Fibroblast of the aortic adventitia (primary cell): ENCODE measurements at places on chromosomes 12 and 14. TPM values are rescaled to one million over a fixed set of nuclear protein-coding genes. Genes with fewer than 3 reads are reported as not detected.

The PLA2G1B gene
- total RNA-seq: not detected in 2 replicates

The KCNA5 gene
- total RNA-seq: not detected in 2 replicates

The GLI1 gene
- 1.1 TPM in 1 of 2 replicates, not detected in the other for total RNA-seq

DNA sequence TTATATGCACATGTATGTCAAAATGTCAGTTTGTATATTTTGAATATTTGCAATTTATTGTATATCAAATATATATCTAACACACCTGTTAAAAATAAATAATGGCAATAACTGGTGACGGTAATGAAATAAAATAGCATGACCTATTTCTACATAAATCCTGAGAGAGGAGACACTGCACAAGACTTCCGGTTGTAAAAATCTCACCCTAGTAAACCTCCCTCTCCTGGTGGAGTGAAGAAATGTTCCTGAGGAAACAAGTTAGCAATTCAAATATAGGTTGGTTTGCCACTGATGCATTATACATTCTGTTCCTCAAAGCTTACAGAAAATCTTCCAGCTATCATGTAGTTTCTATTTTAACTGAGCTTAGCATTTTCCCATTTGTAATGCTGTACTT lies 166.1 kb upstream of the SYT10 start:
- DNase-seq: peak; percentile 63

GRCh38 chr12:69405566-69405865 lies 46.0 kb downstream of the YEATS4 start:
- peak; percentile 98 for DNase-seq

DNA sequence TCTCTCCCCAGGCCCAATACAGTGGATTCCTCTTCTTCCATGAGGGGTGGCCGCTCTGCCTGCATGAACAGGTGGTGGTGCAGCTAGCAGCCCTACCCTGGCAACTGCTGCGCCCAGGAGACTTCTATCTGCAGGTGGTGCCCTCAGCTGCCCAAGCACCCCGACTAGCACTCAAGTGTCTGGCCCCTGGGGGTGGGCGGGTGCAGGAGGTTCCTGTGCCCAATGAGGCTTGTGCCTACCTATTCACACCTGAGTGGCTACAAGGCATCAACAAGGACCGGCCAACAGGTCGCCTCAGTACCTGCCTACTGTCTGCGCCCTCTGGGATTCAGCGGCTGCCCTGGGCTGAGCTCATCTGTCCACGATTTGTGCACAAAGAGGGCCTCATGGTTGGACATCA lies 3.8 kb downstream of the ARHGEF40 start:
- no peak for DNase-seq

GRCh38 chr12:14452336-14452735 lies 86.9 kb downstream of the ATF7IP start:
- DNase-seq: no peak

DNA sequence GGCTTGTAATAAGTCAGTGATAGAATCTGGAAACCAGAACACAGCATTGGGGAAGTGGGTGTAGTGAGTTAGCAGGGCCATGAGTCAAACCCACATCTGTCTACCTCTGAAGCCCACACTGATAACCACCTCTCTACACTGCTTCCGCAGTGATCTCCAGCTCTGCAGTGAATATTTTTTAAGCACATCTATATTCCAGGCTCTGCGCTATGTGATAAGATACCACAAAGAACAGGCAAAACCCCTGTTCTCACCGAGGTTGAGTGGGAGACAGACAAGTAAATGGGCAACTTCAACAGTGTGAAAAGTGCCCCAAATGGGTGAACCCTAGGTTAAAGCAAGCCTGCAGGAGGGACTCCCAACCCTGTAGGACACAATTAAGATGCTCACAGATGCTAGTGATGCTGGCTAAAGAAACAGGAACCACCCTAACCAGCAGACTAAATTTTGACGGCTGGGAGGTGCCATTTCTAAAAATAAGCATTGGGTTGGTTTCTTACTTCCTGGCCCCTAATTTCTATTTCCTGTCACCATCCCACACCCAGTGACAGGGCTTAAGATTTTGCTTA lies 375.0 kb downstream of the DPF3 start:
- DNase-seq: no peak

DNA sequence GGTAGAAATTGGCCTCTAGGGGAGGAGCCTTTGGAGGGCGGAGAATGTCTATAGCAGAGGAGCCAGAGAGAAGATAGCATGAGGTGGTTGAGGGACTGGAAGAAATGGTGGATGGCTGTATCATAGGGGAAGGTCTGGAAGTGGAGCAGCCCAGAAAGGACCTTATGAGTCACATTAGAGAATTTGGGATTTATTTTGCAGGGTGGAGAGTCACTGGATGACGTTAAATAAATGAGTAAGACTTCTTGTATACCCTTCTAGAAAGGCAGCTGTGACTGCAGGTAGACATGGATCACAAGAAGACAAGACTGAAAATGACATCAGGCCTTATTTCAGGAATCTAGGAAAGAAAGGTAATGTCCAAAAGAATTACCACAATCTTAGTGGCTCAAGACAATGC lies 208.2 kb upstream of the TMTC1 start:
- DNase-seq: no peak
